DMS153 (cell line): ENCODE measurements at places on chromosomes 5 and 9.

- DNase-seq = no peak
Observed at GRCh38 chr5:39638813-39639212, 214.0 kb upstream of the DAB2 start.

DNA sequence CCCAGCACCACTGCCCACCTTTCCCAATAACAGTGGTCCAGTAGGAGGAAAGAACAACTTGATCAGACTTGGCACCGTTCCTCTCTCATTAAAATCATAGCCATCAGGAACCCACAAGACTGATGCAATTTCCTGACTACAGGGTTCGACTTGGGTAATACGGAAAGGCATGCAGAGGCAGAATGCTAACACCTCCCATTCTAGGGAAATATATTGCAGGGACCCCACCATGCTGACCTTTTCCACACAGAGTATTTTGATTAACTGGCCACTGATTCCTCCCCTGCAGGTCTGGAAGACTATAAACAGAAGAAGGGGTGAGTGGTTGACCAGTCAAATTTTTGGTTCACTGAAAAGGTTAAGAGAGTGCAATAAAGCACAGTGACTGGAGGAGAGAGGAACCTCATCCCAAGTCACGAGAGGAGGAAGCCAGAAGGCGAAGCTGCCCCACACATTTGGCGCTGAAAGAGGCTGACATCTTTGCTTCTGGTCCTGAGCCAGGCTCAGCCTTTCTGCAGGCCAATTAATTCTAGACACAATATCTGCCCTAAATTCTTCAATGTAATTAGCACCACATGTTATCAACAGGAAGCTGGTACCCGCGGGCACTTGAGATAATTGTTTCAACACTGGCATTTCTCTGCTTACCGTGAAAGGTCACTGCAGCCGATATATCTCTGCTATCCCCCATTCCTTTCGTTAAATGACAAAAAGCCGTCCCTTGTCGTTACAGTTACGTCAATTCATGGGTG is 64.7 kb upstream of the SPOCK1 start:
- DNase-seq = no peak

DNA sequence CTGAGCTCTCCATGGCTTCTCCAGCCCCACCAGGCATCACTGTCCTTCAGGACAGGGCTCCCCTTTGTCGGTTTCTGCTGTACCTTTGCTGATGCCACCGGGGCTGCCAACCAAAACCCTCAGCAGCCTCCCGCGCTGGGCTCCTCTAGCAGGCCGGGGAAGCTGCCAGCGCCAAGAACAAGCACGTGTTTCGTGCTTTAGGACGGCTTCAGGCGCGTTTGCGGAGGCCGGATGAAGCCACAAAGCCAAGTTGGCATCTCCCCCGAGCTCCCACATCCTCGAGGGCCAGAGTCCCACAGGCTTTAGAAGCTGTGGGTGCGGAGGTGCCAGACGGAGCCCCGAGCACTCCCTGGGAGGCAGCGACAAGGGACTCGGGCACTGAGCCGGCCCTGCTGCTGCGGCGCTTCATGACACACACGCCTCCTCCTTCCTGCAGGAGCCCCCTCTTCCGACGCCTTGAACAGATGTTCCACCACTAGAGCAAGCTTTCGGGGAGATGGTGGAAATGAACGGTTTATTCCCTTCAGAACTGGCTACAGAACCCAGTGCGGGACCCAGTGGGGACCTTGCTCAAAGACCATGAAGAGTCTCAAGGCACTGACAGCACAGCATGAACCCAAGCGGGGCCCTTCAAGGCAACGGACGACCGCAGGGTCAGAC is 36.7 kb downstream of the SARDH start:
- no peak for DNase-seq

GRCh38 chr5:137304226-137304874 is 194.8 kb downstream of the SPOCK1 start:
- peak; percentile 92 for DNase-seq

DNA sequence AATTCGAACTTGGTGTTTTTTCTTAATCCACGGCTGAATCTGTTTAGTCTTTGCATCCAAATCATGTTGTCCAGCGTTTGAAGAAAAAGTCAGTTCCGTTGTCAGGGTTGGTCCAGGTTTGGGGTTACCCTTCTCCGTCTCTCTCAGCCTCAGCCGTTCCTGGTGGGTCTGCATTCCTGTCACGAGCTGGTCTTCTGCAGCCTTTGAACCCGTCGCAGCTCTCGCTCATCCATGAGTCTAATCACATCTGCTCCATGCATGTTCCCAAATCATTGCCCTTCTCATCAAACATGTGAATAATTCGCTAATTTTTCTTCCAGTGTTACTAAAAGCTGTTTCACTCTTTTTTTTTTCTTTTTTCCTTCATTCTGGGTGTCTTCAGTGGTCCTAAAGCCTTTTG is 39.0 kb upstream of the EXOC3 start:
- DNase-seq = no peak

DNA sequence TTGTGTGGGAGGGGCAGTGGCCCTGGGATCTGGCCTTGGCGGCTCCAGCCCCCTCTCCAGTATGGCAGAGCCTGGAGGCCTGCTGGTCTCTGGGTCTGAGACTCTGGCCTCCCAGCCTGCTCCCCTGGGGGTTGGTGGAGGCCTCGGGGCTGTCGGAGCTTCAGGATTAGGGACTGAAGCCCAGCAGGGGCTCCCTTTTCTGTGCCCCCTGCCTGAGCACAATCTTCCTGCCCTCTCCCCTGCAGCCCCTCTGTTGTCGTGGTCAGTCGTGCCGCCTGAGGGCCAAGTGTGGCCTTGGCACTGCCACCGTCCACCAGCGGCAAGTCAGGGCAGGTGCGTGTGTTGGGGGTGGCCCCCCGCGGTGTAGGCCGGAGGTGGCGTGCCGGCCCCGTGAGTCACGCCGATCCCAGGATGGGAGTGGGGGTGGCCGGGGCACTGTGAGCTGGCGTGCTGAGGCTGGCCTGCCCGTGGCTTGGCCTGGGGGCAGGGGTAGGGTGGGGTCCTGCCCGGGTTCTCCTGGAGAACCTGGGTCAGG is 53.6 kb downstream of the RXRA start:
- DNase-seq = no peak

DNA sequence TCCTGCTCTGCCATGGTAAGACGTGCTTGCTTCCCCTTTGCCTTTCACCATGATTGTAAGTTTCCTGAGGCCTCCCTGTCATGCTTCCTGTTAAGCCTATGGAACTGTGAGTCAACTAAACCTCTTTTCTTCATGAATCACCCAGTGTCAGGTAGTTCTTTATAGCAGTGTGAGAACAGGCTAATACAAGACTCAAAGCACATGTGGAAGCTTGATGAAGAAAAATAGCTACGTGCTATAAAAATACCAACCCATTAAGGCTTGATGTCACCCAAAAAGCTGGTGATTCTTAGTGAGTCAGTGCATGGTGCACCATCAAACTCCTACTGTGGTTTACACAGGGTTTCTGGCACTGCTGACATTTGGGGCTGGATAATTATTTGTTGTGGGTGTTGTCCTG is 332.2 kb downstream of the TMEM167A start:
- no peak for DNase-seq

GRCh38 chr5:57408714-57409113 is 73.9 kb downstream of the ACTBL2 start:
- DNase-seq = no peak

DNA sequence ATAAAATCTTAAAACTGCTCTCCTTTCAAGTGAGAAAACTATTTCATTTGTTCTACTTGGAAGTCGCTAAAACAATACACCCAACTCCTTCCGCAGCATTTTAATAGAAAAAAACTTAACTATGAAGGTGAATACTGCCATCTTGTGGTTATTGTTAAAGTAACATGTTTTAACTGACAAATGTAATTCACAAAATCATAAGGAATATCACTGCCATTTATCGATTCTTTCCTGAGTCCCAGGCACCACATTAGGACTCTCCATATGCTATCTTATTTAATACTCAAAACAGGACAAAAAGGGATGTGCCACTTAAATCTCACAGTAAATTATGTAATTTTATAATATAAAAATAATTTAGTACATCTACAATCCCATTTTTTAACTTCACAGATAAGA is 130.5 kb upstream of the ITGA1 start:
- peak; percentile 37 for DNase-seq

DNA sequence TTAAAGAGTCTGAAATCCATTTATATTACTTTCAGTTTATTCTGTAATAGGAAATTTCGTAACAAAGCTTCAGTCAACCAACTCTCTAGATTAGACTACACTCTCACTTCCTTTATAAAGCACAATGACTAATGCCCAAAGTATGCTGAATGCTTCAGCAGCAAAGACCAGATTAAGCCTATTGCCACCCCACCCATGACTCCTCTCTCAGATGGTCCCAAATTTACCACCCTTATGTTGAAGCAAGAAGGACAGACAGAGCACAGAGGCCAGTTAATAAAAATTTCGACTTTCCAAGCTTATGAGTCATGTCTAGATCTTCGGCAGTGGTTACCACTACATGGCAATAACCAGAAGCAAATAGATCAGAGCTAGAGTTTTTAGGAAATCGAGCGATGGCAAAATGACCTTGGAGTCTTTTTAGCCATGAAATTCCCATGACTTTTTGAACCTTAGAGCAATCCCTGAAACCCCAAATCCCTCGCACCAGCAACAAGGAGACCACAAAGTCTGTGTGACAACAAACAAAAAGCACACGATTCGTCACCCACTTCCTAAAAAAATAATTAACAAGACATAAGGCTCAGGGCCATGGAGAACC is 287.8 kb upstream of the RASA1 start:
- no peak for DNase-seq

DNA sequence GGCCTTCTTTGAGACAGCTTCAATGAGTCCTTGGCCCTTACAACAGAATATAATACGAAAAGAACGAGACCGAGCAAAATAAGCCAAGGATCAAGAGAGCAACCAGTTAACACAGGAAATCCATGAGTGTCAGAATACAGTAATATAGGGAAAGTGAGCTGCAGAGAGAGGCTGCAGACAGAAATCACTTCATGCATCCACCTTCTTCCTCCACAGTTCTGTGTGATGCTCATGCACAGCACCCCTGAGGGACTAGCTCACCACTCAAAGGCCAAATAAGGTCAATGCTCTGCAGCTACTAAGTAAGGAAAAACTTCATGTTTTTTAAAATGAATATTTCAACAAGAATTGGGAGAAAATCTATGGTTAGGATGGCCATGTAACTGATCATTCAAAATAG is 257.1 kb downstream of the MCTP1 start:
- no peak for DNase-seq

DNA sequence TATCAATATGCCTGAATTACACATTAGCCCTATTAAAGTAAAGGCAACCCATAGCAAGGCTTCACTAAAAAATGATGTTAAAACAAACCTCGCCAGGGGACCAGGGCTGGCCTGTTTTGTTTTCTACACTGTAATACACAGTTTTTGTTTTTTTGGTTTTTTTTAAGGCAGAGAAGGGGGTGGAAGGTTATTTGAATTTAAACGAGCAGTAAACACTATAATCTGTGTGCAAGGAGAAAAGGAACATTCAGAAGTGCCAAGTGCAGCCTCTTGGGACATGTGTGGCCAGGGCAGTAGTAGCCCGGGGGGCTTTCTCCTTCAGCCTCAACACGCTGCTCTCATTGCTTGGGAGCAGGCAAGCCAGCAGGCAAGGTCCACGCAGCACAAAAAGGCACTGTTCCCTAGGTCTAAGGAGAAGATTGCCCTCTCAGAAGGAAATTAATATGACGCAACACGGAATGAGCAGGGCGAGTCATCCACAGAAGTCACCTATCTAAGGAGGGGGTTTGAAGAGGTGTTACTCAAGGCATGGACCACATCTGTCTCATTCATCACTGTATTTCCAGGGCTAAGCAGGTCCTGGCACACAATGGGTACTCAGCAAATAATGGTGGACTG is 16.2 kb downstream of the SIL1 start:
- no peak for DNase-seq

GRCh38 chr5:175711472-175712312 is 53.8 kb downstream of the HRH2 start:
- DNase-seq = no peak

- DNase-seq = no peak
Observed at GRCh38 chr9:77224746-77225312, 47.5 kb downstream of the VPS13A start.

DNA sequence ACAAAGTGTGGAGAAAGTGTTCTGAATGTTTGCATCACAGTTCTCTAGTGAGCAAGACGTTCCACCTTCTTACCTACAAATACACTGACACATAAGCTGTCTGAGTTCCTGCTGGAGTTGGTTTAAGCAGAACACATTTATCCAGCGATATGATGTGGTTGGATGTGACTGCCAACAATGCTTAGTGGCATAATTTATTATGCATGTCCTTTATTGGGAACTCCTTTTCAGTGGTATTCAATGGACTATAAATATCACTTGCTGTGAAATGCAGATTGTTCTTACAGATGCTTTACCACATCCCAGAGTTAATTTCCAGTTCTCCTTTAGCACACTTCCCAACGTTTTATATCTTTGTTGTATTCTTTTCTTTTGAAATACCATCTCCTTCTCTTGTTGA is 222.2 kb downstream of the LURAP1L start:
- peak; percentile 21 for DNase-seq

GRCh38 chr5:127306036-127306435 is 15.4 kb downstream of the MEGF10 start:
- no peak for DNase-seq

- DNase-seq = no peak
Observed at GRCh38 chr9:90022474-90022873, 417.7 kb downstream of the GADD45G start.

DNA sequence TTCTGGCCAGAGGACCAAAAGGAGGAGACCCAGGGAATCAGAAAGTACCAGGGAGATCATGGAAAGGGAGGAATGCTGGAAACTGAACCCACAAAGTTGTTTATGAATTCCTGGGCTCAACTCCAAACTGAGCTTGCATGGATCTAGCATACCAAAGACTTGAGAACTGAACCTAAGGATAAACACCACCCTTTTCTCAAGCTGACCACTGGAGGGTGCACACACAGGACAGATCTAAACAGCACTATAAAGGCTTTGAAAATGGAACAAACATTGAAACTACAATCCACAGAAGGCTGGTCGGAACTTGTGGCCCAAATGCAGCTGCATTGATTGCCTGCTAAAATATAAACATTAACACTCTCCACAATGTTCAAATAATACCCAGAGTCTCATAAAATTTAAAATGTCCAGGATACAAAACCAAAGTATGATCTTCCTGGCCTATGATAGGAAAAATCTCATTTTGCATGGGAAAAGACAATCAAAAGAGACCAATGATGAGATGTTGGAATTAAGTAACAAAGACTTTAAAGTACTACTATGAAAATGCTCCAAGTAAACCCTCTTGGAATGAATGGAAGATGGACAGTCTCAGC is 15.6 kb upstream of the IRF1 start:
- no peak for DNase-seq

DNA sequence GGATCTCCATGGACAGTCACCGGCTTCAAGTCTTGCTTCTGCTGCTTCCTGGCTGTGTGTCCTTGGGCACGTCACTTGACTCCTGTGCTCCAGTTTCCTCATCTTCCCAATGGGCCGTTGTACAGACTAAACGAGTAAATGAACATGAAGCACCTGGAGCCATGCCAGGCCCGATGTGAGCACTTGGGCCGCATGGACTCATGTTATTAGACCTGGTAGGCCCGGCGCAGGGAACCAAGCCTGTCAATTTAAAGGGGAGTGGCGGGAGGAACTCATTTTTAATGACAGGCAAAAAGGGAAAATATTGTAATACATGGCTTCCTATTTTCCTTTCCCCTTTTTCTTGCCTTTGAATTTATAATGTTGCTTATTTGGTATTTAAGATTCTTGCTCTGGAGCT is 47.5 kb downstream of the TENT4A start:
- no peak for DNase-seq
